ENCODE measurements at places on chromosomes 5 and 9. TPM values are rescaled to one million over a fixed set of nuclear protein-coding genes. Genes with fewer than 3 reads are reported as not detected.

GRCh38 chr5:151092762-151093161 lies 11.9 kb upstream of the TNIP1 start:
- peak overlapping the region; percentile 85 for H3K27ac ChIP-seq
- no peaks in the 10 kb centered on the region for H3K27me3 ChIP-seq

Gene NADK2
- total RNA-seq: 18.5 TPM

GRCh38 chr5:128262911-128263310 lies 179.3 kb downstream of the SLC12A2 start:
- no peaks in the 10 kb centered on the region for H3K4me1 ChIP-seq
- H3K36me3 ChIP-seq: no peaks in the 10 kb centered on the region
- DNase-seq: no peak

- H3K27ac ChIP-seq: no peak overlapping the region
- H3K4me1 ChIP-seq: no peaks in the 10 kb centered on the region
- no peak overlapping the region for H3K4me3 ChIP-seq
- DNase-seq: no peak
- H3K27me3 ChIP-seq: no peaks in the 10 kb centered on the region
- no peaks in the 10 kb centered on the region for H3K36me3 ChIP-seq
Observed at GRCh38 chr5:146766013-146766412, 112.5 kb downstream of the PPP2R2B start.

Measured in spleen (tissue), 13 donors.